Caco-2 (cell line): ENCODE measurements at places on chromosomes 3 and 15. TPM values are rescaled to one million over a fixed set of nuclear protein-coding genes. Genes with fewer than 3 reads are reported as not detected.

SKOR1 gene
- not detected in 2 replicates for total RNA-seq

LRRK1 gene
- 9.2 and 12.0 TPM in 2 replicates for total RNA-seq

DNA sequence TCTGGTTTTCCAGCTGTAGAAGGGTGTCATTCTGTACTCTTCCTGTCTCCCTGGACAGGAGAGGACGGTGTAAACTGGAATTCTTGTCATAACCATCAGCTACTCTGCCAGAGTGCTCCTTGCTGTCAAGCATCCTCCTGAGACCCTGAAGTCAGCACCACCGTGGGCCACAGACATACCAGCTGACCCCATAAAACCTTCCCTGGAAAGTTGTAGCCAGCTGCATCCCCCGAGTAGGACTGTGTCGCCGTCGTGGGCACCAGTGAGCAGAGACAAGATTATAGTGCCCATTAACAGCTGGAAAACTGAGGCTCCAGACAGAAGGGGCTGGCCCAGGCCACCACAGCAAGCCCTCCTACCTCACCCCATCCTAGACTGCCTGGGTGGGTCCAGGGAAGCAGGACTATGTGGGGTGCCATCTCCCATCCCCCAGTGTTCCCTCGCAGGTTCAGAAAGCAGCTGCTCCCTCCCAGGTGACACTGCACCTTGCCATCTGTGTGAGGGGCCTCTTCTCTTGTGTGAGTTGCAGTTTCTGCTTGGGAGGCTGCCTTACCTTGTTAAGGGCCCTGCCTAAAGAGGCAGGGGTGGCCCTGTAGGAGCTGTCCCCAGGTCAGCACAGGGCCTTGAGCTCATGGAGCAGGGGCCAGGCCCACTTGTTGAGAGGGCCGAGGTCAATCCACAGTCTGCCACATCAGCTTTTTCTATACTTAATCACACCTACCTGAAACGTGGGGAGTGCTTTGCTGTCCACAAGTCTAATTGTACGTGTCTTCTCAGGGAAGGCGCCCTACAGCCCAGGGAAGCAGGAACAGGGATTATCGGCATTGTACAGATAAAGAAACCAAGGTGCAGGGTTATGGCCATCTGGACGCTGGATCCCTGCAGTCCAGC lies 191.9 kb upstream of the LINGO1 start:
- no peak for DNase-seq

- DNase-seq, result no peak
These were observed 788.7 kb upstream of the DPPA4 start for GRCh38 chr3:110126065-110126464.
